ENCODE measurements at places on chromosomes 2 and 18.
A peak's percentile ranks its signal among the peaks of the same experiment; 100 is the strongest.

GRCh38 chr2:168694866-168695265 is 107.6 kb upstream of the NOSTRIN start:
- no peak for DNase-seq

DNA sequence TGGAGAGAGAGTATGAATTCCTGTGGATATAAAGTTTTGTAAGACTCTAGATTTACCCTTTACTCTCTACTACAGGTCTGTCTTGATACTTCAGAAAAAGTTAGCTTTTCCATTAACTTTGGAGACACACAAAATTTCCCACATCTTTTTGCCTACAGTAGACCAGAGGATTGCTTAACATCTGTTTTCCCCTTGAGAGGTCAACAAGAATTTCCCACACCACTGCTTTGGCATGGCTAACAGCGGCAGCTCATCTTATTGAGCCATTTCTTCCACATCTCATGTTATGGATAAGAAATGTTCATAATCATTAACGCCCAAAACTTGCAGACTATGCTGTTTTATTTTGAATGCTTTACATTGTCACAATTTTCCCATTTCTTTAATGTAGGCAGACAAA is 273.6 kb upstream of the RGPD4 start:
- DNase-seq, result no peak

DNA sequence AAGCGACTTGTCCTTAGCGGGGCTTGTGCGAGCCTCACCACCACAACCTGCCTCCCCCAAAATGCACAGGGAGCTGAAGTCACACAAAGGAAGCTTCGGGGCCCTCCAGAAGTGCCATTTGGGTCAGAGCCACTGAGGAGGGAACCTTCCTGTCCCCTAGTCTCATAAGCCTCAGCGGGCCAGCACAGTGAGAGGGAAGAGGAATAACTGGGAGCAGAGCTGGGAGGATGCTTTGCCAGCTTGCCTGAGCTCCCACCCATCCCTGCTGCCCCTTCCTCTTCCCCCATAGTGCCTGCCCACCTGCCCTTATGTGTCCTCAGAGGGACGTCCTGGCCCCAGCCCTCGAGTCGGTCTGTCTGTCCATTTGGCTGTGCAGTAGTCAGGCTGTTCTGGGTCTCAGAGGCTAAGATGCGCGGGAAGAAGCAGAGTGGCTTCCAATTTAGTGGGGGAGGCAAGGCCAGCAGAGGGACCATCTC is 51.8 kb upstream of the GPR17 start:
- DNase-seq, result no peak

DNA sequence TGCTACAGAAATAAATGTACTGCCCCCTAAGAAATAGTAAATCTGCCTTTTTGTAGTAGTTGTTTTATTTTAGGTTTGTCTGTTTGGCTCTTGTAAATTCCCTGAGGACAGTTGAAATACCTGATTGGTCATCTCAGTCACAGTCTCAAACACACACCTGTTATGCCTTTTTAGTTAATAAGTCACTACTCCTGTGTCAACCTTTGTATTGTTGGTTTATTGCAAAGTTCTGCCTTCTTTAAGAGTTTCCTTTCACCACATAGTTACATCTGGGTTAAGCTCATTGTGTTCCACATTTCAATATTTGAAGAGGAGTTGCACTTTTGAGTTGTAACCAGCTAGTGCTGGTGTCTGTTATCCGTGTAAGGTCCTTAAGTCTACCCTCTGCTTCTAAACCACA is 198.7 kb downstream of the CCDC85A start:
- no peak for DNase-seq

DNA sequence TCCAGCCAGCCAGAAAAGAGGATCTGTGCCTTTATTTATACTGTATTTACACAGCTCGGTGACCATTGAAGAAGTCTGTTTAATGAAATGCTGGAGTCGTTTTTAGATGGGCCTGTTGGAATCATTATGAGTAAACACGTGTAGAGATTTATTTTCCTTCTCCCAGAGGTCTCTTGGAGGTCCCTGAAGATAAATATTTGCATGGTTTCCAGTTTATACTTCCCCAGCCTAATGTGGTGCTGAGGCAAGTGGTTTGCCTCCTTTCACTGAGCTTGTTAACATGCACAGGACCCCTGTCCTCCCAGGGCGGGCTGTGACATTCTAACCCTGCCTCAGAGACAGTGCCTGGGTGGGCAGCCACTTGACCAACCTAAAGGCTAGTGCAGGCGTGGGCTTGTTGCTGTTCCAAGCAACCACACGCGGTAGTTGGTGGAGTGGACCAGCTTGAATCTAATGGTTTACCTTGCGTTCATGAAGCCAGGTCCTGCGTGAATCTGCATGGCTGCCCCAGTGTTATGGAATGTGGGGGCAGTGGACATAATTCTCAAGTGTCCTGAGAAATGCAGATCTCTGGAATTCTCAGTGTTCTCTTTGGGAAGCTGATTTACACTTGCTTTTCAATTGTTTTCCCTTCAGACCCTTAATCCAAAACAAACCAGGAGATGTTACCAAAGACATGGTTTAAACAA is 130.2 kb upstream of the DLX2 start:
- no peak for DNase-seq

DNA sequence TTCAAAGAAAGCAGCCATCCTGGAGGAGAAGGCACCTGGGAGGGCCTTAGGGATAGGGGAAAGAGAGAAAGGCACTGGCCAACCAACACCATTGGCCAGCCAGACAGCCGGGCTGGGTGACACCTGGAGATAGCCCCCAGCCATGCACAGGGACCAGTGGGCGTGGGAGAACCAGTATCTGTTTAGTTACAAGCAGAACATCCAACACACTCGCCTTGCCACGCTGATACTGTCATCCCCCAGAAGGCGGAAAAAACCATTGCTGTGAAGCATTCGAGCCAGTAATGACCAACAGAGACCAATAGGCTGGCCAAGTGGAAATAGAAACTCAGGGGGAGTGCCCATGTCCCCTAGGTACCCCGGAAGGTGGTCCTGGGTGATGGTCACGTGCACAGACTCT is 15.5 kb downstream of the ASPRV1 start:
- no peak for DNase-seq

GRCh38 chr2:19554520-19554919 is 196.1 kb upstream of the OSR1 start:
- no peak for DNase-seq

GRCh38 chr18:58140387-58141325 is 96.6 kb downstream of the NEDD4L start:
- no peak for DNase-seq

DNA sequence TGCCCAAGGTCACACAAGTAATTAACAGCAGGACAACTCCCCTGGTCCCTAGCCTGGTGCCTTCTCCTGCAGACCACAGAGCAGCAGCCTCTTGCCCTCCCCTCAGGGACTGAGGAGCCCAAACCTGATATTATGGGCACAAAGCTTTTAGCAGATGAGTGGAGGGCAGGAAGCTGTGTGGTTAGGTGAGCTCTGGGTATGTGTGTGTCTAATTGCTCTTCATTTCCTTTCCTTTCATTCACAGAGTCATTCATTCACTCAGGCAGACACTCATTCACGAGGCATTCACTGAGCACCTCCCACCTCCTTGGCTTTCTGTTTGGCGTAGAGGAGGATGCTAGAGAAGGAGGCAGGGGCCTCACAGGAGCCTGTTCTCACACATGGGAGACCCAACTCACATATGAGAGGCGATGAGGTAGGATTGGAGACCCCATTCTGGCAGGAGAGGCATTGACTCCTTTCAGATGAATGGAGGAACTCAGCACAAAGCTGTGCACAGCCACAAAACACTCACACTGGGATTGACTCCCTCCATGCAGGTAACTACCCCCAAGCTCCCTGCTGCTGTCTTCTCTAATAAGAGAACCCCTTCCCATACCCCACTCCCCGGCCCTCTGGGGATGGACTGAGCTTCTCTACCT is 306.8 kb upstream of the SKOR2 start:
- DNase-seq, result no peak

GRCh38 chr2:176986487-176986886 is 226.1 kb upstream of the HNRNPA3 start:
- no peak for DNase-seq

DNA sequence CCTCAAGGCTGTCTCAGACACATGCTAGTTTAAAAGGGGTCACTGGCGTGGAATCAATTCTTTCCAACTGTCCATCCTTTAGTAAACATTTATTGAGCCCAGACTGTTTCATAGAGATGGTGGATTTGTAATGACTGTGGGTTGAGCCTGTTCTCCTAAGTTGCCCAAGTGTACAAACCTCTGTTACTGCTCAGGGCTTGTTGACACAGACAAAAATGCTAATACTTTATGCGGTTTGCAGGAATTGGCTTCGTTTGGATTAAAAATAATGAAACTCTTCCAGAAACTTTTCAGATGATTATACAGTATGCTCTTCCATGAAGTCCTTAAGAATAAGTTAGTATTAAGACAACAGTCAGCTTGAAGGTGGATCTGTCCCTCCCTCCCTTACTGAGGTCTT is 83.6 kb upstream of the MGAT5 start:
- no peak for DNase-seq

DNA sequence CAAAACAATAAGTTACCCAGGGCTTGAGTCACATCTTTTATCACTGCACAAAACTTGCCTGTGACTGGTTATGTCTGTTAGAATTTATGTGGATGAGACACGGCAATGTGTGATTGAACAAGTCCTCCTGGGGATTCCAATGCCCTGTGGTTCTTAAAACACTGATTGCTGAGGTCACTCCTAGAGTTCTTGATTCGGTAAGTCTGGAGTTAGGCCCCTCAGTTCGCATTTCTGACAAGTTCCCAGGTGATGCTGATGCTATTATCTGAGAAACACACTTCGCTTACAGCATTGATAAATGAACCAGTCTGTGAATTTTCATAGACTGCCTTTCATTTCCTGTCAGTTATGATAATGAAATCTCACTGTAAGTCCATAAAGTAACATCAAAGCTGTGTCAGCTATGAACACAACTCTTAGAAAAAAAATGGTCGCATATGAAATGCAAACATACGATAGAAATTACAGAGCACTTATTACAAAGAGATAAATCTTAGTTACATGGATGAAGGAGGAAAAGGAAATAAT is 214.0 kb downstream of the DLGAP1 start:
- no peak for DNase-seq

DNA sequence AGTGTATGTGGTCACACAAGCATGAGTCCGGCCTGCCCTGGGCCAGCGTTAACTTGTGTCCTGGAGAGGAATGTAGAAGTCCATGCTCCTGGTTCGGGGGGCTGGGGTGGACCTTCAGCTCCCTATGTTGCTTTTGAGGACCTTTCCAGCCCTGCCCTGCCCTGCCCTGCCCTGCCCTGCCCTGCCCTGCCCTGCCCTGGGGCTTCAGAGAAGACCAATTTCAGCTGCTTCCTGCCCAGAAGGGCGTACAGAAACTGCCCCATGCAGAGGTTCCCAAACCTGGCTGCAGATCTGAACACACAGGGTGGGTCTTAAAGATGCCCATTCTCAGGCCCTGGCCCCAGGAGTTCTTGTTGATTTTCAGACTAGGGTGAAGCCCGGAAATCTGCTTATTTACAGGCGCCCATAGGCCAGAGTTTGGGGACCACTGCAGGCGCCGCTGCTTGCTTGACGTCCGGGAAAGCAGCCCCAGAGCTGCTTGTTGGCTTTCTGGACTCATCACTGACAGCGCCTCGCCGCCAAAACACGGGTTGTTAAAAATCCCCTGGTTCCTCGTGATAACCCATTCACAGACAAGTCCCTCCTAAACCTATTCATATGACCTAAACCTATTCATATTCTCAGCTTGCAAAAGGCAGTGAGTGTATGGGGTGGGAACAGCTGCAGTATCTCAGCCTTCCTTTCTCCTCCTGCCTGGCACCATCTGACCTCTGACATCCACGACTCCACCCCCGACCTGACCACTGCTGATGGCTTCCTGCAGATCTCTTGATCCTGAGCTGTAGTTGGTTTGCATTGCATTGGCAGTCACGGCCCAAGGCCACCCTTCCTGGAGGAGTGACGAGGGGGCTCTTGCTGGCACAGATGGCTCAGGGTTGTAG is 198.3 kb downstream of the GLI2 start:
- DNase-seq, result no peak

GRCh38 chr2:55616551-55617174 is 759 bp downstream of the PPP4R3B start:
- DNase-seq, result peak; percentile 71

- DNase-seq, result no peak
Observed at GRCh38 chr18:80204142-80204541, 43.2 kb downstream of the PARD6G start.

DNA sequence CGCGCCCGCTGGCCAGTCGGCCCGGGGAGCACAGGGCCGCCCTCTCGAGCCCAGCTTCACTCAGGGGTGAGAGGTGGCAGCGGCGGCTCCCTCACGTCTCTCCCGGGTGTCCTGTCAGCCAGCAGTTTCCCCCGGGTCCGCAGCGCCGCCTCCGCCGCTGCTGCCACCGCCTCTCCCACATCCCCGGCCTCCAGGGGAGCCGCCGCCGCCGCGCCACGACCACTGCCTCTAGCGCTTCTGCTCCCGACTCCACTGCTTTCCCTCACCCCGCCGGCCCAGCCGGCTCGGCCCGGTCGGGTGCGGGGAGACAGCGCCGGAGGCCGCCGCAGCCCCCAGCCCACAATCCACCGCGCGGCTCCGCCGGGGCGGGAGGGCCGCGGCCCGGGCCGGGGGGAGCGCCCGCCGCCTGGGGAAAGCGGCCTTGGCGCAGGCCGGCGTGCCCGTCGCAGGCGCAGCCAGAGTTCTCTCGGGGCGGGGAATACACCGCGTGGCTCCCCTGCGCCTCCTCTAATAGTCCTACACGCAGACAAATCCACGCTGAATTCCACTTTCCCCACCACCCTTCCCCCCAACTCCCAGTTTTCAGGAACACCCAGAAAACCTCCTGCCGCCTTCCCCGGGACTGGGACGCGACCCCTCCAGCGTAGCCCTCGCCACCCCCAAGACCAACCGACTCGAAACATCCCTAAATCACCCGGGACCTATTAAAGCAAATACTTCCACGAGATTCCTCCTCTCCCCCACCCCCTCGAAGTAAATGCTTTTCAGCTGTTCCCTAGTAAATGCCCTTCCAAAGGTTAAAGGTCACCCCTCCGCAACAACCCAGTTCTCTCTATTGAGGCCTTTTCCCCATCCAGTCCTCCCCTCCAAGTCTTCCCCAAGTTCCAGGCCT is at the start of gene VPS54:
VPS54 (minus strand) TSS at position 346 of the 892 bp plus-strand sequence. CDS start 35,429 bp downstream, outside the sequence.
- DNase-seq, result peak; percentile 56

- peak; percentile 39 for DNase-seq
Observed at GRCh38 chr18:63974991-63975390, 5.1 kb downstream of the SERPINB8 start.

DNA sequence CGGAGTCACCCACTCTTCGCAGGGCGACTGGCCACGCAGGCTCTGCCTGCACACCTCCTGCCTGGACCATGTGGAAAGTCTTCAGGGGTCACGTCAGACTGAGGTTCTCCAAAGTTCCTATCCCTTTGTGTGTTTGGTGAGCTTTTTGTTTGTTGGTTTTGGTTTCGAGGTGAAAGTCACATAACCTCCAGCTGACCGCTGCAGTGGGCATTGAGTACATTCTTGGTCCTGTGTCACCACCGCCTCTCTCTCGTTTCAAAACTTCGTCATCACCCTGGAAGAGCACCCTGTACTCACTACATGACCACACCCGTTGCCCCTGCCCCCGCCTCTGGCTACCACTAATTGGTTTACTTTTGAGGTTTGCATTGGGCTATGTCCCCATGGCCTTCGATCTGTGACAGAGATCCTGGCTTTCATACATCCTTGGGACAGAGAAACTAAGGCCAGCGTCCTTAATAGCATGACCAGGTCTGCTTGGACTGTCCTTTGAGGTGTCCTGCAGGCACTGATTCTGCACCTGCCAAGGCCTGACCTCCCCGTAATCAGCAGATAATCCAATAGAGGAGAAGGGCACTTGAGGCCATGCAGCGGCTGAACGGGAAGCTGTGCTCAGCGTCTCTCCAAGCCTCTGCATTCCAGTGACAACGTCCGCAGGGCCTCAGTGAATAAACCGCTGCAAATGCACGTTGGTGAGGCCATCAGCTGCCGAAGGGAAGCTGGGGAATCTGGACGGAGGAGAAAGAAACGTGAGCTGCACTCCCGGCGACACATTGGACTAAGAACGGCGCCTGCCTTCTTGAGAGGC is 46.8 kb downstream of the SH3BP4 start:
- DNase-seq, result no peak
